ENCODE measurements at places on chromosomes 4 and X. TPM values are rescaled to one million over a fixed set of nuclear protein-coding genes. Genes with fewer than 3 reads are reported as not detected.

- DNase-seq = no peak
- H3K36me3 ChIP-seq = no peaks in the 10 kb centered on the region
- no peaks in the 10 kb centered on the region for H3K27me3 ChIP-seq
- H3K4me3 ChIP-seq = no peak overlapping the region
Observed at GRCh38 chr4:15416357-15417232, 11.2 kb upstream of the C1QTNF7 start.

- H3K27me3 ChIP-seq = peaks cover 4% of the 10 kb centered on the region
- H3K4me1 ChIP-seq = no peaks in the 10 kb centered on the region
- H3K27ac ChIP-seq = peak overlapping the region; percentile 90
- no peak for DNase-seq
Observed at GRCh38 chr4:84583876-84584380, 1.0 kb downstream of the CDS1 start.

GRCh38 chr4:8112672-8113071 is 45.9 kb downstream of the ABLIM2 start:
- peaks cover 8% of the 10 kb centered on the region for H3K4me1 ChIP-seq
- H3K27ac ChIP-seq = peak overlapping the region; percentile 85
- peak; percentile 62 for DNase-seq
- H3K4me3 ChIP-seq = no peak overlapping the region

DNA sequence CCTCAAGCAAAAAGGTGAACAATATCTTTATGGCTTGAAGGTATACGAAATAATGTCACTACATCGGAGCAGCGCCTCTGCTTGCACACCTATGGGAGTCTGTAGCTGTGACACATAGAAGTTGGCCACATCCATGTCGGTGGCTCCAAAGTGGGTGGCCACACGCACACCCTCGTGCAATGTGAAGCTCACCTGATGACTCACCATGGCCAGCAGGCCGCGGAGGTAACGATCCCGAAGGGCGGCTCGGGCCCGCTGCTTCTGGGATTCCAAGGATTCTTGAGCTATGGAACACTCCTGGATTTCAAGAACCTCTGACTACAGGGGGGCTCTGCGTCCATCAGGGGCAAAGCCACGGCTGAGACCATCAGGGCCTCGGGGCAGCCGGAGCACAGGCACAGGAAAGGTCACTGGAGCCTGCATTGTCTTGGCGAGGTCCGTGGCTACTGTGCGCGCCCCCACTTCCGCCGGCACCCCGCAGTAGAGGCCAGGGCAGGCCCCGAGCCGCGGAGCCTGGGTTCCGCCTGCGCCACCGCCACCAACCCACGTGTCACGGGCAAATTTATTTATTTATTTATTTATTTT is 25.2 kb downstream of the NYX start:
- no peak for DNase-seq
- no peaks in the 10 kb centered on the region for H3K36me3 ChIP-seq
- H3K4me1 ChIP-seq = no peaks in the 10 kb centered on the region
- no peaks in the 10 kb centered on the region for H3K27me3 ChIP-seq
- no peak overlapping the region for H3K27ac ChIP-seq

- H3K4me1 ChIP-seq = no peaks in the 10 kb centered on the region
- no peak overlapping the region for H3K27ac ChIP-seq
- no peaks in the 10 kb centered on the region for H3K36me3 ChIP-seq
- DNase-seq = no peak
- no peak overlapping the region for H3K4me3 ChIP-seq
Observed at GRCh38 chr4:156191044-156191781, 237.5 kb upstream of the CTSO start.

- no peaks in the 10 kb centered on the region for H3K4me1 ChIP-seq
- no peaks in the 10 kb centered on the region for H3K36me3 ChIP-seq
- no peak for DNase-seq
- no peak overlapping the region for H3K27ac ChIP-seq
Observed at GRCh38 chr4:183354219-183354618, 32.0 kb upstream of the CLDN24 start.

Gene GNL3L
- 38.3 TPM for total RNA-seq

Gene MAGEC2
- total RNA-seq = 0.17 TPM

All from colonic mucosa (tissue), 4 donors.